Activated T-helper 1 cell treated with anti-CD3 and anti-CD28 coated beads, Interleukin-2, amount 50 U/mL, for 16 hours (primary cell): ENCODE measurements at places on chromosomes 11 and 22.

GRCh38 chr11:106091480-106092123, 14.1 kb downstream of the AASDHPPT start:
- no peak for DNase-seq

DNA sequence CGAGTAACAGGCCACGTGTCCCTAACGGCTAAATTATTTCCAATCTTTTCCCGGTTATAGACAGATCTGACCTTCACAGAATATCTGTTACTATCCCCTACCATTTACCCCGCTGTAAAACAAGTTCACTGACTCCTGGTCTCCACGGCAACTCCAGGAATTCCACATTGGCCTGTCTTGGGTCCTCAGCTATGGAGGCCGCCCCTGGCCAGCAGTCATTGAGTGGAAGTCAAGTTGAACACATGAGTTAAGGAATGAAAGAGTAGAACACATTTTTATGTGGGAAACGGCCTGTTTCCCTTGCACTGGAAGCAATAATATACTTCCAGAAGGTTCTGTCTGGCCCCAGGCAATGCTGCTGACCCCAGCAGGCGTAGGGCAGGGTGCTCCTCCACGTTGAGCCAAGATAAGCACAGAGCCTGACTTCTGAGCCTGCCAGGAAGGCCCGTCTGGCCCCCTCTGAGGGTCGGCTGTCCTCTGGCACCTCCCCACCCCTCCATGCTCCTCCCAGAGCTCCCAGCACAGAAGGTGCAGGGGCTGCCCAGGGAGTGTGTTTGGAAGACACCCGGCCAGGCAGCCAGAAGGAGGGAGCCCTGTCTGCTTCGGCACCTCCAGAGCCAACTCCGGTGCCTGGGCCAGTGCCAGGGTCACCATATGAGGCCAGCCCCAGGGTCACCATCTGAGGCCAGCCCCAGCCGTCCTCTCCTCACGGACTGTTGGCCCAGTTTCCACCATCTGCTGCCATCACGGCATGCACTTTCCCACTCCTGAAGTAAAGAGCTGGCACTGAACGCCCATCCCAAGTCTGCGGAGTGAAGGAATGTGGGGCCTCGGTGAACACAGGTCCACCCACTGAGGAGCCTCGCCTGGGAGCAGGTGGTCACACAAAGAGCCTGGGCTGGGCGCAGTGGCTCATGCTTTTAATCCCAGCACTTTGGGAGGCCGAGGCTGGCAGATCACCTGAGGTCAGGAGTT, 813.2 kb downstream of the BRD1 start:
- DNase-seq = no peak

DNA sequence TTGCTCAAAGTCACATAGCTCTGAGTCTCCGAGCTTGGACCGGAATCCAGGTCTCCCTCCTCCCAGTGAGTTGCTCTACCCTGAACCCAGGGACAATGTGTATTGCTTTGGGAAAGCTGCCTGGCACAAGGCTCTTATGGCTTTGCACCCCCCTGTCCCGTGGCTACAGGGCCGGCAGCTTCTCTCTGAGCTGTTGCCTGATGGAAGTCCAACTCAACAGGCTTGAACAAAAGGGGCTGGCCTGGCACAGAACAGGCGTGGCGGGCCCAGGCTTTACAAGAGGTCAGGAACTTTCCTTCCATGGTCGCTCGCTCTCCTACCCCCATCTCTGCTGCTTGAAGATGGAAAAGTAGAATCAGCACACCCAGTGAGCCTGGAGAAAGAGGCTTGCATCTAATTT, 34.3 kb downstream of the MYEOV start:
- no peak for DNase-seq

DNA sequence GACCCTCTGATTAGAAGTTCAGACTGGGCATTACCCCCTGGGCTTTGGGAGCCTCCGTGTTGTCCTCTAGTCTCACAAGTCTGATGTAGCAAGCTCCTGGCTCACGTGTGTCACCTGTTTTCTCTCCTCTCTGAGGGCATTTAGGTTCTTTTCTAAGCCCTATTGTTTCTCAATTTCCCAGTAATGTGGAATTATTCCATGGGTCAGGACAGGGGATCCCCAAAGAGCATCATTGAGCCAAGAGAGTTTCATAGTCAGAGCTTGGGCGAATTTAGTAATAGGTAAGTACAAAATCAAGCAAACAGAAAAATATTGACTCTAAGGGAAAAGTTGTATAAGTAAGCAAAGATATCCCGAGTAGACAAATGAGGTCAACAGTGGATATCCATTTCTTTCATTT, 57.3 kb downstream of the PPP6R2 start:
- DNase-seq = no peak

DNA sequence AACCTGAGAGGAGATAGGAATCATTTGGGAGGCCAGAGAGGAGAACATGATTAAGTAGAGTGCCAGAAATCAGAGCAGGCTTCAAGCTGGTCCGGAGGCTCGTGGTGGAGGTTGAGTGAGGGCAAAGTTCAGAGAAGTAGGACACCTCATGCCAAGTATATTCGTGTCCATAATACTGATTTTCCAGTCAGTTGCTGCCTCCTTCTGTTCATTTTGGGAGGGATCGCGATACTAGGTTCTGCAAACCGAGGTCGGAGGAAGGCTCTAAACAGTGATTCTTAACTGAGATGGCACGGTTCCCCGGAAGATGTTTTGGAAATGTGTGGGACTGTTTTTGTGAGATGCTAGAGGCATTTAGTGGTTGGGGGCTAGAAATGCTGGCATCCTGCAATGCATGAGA, 13.6 kb upstream of the CD3E start:
- DNase-seq = no peak

DNA sequence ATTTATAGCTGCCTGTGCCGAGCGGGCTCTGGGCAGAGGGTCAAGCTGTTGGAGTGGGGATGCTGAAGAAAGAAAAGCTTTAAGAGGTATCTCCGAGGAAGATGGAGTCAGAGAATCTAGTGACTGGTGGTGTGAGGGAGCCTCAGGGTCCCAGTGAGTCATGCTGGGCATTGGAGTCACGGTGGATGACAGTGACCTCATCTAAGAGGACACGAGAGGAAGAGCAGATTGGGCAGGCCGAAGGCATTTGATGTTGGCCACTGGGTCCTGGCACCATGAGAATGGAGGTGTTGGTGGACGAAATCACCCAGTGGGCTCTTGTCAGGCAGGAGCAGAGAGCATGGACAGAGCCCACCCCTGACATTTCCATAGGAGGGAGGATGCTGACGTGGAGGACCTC, 68.4 kb downstream of the TBC1D22A start:
- DNase-seq = no peak

DNA sequence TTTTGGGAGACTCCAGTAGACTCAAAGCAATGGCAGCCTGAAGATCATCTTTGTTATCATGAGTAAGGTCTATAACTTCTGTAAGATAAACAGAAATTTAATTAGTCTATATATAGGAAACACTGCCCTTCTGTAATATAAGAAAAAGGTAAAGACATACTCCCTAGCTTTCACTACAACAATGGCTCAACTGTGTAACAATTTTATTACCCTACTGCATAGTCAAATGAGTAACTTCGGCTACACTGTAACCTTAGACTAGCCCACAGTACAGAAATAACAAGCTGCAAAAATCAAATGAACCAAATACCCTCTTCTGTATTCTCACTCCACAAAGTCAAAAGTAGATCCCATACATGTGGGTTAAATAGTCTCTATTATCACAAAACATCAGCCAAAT, 33.7 kb downstream of the USP28 start:
- DNase-seq = no peak

GRCh38 chr11:8699903-8700302, 17.3 kb downstream of the RPL27A start:
- DNase-seq = no peak
